ENCODE measurements at places on chromosomes 5 and 9.

- DNase-seq: no peak
These were observed 34.6 kb downstream of the HSPA4 start for GRCh38 chr5:133086366-133086875.

DNA sequence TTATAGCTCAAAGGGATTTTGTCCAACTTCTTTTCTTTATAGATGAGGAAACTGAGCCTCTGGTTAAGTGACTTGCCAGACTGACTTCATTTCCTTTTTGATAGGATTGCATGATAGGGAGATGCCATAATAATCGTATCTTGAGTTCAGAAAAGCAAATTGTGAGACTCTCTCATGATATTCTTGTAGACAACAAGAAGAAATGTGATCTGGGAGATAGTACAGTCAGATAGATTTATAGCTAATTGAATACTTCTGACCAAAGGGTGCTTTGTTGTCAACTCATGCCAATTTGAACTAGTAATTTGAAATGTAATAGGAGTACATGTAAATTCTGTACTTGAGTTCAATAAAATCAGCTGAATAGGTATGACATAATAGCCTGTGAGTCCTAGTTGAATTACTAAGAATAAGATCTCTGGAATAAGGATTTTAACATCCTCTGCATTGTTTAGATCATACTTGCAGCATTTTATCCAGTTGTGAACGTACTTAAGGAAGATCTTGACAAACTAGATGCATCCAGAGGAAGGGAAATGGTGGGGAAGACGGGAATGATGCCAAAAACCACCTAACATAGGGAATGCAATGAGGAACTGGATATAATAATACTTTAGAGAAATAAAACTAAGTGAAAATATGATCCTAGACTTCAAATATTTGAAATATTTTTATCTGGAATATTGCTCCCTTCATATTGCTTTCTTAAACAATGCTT lies 25.5 kb downstream of the CWC27 start:
- no peak for DNase-seq

DNA sequence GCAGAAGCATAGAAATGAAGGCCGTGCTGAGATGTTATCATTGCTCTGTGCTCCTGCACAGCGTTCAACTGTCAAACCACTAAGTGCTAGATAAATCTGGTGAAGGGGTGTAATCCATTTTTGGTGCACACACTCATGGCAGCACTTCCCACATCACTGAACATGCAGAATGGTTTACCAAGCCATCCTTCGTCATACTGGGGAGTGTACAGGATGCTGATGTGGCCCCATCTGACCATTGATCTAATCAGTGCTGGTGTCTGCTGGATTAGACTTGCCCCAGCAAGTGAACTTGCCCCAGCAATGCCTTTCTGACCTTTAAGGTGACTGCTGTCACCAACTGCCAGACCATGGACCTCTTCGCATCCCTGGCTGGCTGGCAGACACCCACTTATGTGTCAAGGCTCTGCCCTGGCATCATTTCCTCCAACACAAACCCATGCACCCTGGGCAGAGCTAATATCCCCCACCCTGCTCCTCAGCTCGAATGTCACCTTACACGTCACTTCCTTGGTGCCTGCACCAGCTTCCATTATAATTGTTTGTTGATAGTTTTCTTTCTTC lies 4.2 kb upstream of the SEMA4D start:
- DNase-seq: no peak

DNA sequence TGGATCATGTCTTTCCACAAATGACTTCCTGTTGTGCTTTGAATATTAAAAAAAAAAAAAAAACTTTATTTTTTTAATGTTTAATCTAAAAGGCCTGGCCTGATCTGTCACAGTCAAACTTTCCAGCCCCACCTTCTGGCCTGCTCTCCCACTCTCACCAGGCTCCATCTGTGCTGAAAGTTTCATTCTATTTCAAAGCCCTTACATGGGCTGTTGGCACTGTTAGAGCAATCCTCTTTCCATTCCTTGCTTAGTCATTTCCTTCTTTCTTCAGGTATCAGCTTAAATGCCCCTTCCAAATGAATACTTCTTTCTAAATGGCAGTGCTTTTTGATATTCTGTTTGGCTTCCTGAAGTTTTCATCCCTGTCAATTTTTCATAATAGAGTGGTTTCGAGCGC lies 1104.8 kb upstream of the C9orf72 start:
- DNase-seq: no peak
